ENCODE measurements at places on chromosomes 2 and 18.

DNA sequence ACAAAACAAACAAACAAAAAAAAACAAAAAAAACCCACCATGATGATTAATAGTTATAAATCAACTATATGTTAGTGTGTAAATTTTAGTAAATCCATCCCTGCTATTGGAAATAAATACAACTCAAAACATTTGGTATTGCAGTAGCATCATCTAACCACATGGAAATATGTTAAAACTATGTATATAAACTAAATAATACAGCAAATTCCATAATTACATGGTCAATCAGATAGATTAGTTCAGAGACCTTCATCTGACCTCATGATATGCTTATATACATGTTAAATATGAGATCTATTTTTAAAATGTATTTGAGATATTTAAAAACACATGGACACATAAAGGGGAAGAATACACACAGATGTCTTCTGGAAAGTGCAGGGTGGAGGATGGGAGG is 384.2 kb downstream of the TMX3 start:
- no peak for DNase-seq

GRCh38 chr2:140580532-140581151 is 1550.2 kb downstream of the LRP1B start:
- no peak for DNase-seq

DNA sequence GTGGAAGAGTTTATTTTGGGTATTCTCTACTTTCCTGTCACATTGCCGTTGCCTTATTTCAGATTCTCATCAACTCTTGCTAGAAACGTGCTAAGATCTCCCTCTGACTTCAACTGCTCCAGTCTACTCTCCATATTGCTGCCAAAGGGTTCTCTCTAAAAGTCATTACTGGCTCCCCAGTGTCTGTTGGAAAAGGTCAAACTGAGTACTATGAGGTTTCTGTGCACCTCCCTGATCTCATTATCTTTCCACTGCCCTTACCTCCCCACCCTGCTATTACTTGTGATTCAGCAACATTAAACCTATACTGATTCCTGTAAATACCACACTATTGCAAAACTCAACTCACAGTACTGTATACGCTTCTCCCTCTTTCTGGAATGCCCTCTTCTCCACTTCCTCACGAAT is 1.9 kb upstream of the KRCC1 start:
- DNase-seq = no peak

GRCh38 chr2:146312899-146313298 is 1531.9 kb upstream of the ACVR2A start:
- no peak for DNase-seq

DNA sequence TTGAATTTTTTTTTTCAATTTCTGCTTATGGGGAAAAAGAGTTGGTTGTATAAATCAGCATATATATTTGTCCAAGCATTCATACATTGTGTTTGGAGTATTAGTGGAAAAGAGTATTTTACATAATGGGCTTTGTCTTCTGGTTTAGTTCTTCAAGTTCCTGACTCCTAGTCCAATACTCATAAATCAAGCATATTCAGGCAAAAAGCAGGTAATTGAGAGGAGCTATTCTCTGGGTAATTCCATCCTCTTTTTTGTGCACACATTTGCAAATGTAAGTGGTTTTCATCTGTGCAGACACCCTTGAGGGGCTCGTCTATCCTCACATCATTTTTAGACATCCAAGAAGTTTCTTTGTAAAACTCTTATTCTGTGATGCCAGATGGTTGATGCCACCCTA is 337.2 kb downstream of the ARHGAP15 start:
- DNase-seq = no peak

DNA sequence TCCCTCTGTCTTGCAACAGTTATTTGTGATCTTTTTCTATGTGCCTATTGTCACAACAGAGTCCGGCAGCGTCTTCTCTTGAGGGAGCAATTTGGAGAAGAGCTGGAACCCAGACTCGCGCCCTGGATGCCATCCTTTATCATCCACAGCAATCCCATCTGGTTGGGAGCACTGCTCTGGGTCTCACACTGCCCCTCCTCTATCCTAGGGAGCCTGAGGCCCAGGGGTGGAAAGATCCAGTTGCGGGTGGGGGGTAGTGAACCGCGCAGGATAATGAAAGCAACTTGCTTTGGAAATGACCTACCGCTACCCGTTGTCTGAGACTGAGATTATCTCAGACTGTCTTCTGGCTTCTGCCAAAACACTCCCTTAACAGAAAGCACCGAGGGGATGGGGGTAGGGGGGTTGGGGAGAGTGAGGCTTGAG is 713 bp downstream of the WBP1 start:
- no peak for DNase-seq

DNA sequence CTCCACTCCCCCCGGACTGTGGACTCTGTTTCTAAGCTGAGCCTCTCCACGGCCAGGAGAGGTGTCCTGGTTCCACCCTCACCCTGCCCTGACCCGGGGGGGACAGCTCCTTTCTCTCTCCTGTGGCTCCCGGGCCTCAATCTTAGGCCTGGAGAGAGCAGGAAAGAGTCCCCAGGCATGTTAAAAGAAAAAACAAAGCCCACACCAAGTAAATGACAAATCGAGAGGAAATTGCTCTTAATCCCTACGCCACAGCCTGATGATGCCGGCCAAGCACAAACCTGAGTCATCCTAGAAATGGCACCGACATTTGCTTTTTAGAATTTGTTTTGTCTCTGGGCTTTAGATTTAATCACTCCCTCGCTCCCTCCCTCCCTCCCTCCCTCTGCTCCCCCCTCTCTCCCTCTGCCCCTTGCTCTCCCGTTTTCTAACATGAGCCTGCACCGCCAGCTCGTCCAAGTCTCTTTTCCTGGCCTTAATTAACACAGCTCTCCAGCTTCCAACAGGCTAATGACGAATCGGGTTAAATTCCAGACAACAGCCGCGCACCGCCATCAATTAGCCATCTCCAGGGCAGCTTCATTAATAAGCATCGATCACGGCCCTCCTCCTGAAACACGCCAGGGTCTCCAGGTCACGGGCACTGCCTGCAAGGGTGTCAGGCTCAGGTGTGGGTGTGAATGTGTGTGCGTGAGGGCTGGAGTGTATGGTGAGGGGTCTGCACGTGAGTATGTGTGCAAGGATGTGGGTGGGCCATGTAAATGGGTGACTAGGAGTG is 230.8 kb downstream of the CELF4 start:
- no peak for DNase-seq

GRCh38 chr18:8732442-8733360 is 27.3 kb downstream of the MTCL1 start:
- DNase-seq = no peak

DNA sequence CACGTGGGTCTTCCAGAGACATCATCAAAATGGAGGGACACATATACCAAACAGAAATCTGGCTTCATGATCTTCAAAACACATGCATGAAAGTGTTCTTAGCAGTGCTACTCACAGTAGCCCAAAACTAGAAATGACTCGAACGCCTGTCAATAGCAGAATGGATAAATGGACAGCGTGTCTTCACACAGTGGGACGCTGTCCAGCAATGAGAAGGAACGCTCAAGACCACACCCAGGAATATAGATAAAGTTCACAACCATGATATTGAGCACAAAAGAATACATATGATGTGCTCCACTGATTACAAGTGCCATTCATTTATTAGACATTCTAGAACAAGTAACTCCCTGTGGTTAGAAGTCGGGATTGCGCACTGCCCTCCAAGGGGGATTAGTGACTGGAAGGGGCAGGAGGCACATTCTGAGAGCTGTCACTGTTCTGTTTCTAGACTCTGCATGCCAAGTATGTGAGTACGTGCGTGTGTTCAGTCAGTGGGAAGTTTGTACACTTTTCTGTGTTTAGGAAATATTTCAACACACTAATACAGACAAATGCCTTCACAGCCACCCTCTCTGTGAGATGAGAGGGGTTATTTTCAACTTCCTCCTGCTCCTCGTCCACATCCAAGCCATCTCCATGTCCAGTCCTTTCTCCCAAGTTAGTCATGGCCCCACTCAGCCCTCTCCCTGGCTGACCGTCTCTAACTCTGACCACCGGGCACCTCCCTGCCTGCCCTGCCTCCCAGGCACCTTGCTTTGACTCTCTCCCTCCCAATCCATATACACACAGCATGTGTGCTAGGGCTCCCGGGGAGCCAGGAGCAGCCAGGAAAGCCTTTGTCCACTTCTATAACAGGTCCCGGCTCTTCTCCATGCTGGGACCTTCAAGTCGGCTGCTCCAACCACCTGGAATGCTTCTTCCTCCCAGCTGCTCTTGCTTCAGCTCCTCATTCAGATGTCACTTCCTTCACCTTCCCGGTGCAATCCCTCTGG is 26.9 kb upstream of the TNS1 start:
- DNase-seq = no peak

GRCh38 chr2:70214365-70214764 is 23.5 kb upstream of the C2orf42 start:
- DNase-seq = no peak

- DNase-seq = no peak
These were observed 130.7 kb upstream of the RNF152 start for GRCh38 chr18:62023536-62023935.

GRCh38 chr2:14756981-14757657 is 124.6 kb downstream of the LRATD1 start:
- DNase-seq = no peak

DNA sequence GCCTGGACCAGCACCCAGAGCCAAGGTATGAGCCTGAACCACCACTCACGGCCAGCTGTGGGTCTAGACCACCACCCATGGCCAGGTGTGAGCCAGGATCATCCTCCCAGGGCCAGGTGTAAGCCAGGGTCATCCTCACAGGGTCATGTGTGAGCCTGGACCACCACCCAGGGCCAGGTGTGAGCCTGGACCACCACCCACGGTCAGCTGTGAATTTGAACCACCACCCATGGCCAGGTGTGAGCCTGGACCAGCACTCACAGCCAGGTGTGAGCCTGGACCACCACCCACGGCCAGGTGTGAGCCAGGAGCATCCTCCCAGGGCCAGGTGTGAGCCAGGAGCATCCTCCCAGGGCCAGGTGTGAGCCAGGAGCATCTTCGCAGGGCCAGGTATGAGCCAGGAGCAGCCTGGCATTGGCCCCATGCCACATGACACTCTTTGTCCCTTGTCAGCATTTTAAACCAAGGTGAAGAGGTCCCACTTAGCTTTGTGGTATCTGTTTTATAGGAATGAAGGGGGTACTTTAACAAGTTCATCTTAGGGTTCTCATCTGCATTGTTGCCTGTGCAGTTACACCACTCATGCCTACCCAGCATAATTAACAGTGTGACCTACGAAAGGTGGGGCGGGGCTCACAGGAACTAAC is 71.2 kb downstream of the AGAP1 start:
- no peak for DNase-seq

DNA sequence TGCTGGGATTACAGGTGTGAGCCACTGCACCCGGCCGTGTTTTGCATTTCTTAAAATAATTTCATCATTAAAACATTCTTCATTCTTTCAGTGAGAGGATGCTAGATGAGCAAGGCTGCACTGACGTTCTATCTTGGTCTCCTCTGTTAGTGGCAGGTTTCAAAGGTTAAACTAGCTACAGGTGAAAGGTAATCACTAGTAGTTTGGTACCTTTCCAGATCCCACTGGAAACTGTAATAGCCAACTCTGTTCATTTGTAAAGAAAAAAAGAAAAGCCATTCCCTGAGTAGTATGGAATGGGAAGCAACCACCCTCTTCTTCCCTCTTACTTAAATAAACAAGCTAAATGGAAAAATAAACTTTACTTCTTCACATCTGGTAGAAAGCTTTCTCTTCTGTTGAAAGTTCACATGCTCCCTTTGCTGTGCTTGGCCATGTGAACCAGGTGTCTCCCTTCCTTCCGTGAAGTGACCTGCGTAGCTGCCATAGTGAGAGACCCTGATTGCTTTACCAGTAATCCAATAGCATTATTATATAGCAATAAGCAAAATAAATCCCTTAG is 94.0 kb downstream of the GREB1L start:
- no peak for DNase-seq

- DNase-seq = no peak
These were observed 224.0 kb upstream of the ID2 start for GRCh38 chr2:8457699-8458502.

GRCh38 chr2:3292416-3292815 is 85.2 kb downstream of the EIPR1 start:
- DNase-seq = no peak

GRCh38 chr2:218962859-218963492 is 3.5 kb downstream of the CDK5R2 start:
- DNase-seq = no peak

- DNase-seq = no peak
These were observed 73.3 kb downstream of the TMEM18 start for GRCh38 chr2:603869-604268.

GRCh38 chr2:246489-247144 is 17.2 kb downstream of the SH3YL1 start:
- DNase-seq = no peak

GRCh38 chr2:176553685-176554100 is 284.5 kb downstream of the MTX2 start:
- DNase-seq = no peak

DNA sequence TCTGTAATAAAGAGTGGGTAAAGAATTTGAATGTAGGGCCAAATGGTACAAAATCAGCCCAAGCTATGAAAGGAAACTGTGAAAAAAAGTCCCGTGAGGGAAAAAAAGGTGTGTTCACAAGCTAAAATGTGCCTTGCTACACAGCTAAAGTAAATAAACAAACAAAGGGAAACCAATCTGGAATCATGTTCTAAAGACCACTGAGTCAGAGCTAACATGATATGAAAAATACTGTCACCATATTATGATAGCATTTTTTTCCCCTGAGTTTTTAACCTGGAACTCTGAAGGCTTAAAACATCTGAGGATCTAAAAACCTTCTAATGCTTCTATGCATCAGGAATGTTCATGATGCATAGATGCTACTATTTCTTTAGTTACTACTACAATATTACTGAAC is 58.8 kb downstream of the SCN1A start:
- DNase-seq = no peak

DNA sequence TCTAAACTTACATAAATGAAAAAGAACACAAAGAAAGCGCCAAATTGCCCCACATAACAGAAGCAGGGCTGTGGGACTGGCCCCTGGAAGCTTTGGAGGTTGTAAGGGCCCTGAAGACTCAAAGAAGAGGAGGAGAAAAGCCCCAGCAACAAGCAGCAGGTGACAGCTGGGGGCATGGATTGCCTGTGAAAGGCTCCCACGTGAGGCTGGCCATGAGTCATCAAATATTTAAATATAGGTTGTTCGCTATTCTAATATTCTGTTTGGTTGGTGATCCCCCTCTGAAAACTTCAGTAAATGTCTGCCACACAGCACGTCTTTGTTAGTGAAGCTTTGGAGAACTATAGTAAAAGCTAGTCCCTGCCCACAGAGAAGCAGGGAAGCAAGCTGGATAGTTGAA is 132.4 kb downstream of the MREG start:
- DNase-seq = no peak

DNA sequence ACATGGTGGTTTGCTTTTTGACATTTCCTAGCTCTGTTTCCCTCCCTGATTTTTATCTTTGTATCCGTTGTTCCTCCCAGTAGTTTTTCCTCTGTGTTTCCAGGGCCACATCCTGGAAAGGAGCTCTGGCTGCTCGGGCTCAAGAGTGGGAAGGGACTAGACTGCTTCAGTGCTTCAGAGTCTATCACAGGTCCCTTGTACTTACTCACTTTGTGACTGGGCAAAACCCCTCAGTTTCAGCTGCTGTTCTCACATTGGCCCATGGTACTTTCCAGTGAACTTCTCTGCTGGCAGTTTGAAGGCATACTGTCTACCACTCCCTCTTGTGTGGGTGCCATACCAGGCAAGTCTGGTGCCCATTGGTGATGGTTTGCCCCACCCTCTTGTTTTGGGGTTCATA is 7.5 kb upstream of the STAMBP start:
- no peak for DNase-seq

GRCh38 chr2:147547440-147547839 is 297.4 kb upstream of the ACVR2A start:
- DNase-seq = no peak

Measured in stimulated activated CD8-positive, alpha-beta memory T cell treated with anti-CD3 and anti-CD28 coated beads, Interleukin-12 subunit alpha, Interleukin-12 subunit beta, amount 100 ng/mL, for 4 hours (primary cell).